Vagina (tissue), 2 donors: ENCODE measurements at places on chromosomes 7 and 10.

- no peak for DNase-seq
Observed at GRCh38 chr10:20185116-20185515, 368.9 kb downstream of the PLXDC2 start.

DNA sequence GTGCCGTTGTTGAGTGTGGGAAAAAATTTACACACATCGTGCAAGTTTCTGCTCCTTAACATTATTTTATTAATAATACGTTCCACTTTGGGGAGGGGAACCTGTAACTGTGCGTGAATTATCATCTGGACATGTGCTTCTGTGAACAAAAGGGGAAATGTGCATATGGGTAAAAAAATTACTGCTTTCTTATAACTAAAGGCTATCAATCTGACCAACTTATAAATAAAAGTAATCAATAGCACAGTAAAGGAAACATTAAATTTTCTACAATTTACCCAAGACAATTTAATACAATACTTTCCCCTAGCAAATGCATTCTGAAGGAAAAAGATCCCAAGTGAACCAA is 4.5 kb downstream of the TWIST1 start:
- no peak for DNase-seq

DNA sequence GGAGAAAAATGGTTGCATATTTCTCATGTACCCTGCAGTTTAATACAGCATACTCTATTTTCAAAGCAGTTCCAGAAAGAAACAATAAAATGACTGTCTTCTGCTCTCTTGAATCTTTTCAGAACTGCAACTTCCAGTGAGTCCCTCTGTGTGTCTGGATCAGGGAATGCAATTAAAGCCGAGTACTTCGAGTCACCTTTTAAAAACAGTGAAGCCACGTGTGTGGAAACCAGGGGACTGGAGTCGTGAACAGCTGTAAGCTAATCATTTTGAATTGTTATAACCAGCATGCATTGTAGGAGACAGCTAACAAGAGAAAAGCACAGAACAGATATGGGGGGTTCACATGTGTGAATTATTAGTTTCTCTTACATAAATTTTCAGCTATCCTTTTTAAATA is 109.1 kb downstream of the CPED1 start:
- DNase-seq, result no peak

DNA sequence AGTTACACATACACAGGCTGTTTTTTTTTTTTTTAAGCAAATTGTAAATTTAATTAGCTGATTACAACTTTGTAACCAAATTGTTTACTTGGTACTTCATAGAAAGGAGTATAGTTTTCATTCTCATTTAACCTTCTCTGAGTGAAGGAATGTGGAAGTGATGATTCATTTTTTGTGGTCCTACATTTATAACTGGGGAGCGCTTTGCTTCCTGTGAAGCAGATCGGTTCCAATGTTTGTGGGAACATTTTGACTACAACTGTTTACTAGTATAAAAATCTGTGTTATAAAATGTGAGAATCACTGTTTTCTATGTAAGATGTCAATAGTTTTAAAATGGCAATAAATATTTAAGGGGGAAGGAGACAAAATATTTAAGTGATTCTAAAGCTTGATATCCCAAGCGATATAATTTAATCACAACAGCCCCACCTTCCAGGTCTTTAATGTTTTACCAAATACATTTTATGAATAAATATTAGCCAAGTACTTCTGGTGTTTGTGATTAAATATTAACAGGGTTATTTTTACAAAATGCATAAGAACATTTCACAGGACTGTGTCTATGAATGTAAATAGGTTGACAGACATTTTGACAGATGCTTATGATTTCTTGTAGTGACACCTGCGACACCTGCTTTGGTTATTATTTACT is 57.1 kb downstream of the NXPH1 start:
- no peak for DNase-seq

- DNase-seq, result no peak
Observed at GRCh38 chr7:2255145-2256139, 13.4 kb downstream of the NUDT1 start.
